ENCODE measurements at places on chromosomes 5 and 9.

- H3K27me3 ChIP-seq = no peaks in the 10 kb centered on the region
- no peak overlapping the region for H3K27ac ChIP-seq
- H3K4me3 ChIP-seq = no peak overlapping the region
Observed at GRCh38 chr5:94807985-94808384, 189.5 kb downstream of the SLF1 start.

DNA sequence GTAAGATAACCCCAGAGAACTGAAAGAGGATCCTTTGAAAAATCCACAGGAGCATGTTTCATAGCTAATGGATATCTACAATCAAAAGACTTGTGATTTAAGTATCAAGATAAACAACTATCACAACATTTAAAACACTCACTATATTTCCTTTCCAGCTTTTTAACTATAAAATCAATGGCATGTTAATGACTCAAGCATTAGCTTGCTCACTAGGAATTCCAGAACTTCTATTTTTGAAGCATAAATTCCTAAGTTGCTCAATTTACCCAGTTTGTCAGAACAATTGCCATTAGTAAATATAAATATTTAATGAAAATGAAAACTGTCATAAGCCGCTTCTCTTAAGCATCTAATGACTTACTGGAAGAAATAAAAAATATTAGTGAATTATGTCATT, 355.3 kb downstream of the PRELID2 start:
- no peak overlapping the region for H3K27ac ChIP-seq
- no peaks in the 10 kb centered on the region for H3K4me1 ChIP-seq
- H3K27me3 ChIP-seq = no peaks in the 10 kb centered on the region
- no peak overlapping the region for H3K4me3 ChIP-seq
- DNase-seq = no peak

GRCh38 chr5:81156732-81157131, 76.4 kb upstream of the CKMT2 start:
- no peaks in the 10 kb centered on the region for H3K4me1 ChIP-seq
- H3K4me3 ChIP-seq = no peak overlapping the region
- H3K36me3 ChIP-seq = peaks cover 26% of the 10 kb centered on the region
- no peak overlapping the region for H3K27ac ChIP-seq
- no peaks in the 10 kb centered on the region for H3K27me3 ChIP-seq

- no peaks in the 10 kb centered on the region for H3K27me3 ChIP-seq
- H3K4me3 ChIP-seq = peak overlapping the region; percentile 96
- DNase-seq = no peak
- peaks cover 20% of the 10 kb centered on the region for H3K36me3 ChIP-seq
Observed at GRCh38 chr5:109411149-109411514, 1.4 kb upstream of the PJA2 start.

DNA sequence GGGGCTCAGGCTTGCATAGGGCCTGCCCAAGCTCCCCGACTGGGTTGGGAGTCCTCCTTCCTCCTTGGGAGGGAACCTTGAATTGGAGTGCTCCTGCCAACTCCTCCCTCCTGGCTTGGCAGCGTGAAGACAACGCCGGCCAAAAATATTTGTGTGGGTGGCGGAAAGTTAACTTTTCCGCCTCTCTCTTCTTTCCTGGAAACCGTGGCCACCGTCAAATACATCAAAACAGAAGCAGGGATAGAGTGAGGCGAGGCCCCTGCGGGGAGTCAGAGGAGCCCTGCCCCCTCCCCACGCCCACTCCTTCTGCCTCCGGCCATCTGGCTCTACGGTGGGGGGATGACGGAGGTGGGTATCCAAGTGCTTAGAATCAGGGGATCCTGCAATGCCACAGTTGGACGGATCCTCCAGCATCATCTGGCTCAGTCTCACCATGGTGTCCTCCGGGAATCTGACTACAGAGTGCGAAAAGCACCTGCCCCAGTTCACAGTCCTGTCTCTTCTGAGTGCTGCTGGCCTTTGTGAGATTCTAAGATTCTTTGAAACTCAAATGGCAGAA, 25.2 kb upstream of the SYNPO start:
- H3K27ac ChIP-seq = no peak overlapping the region
- H3K4me3 ChIP-seq = no peak overlapping the region
- no peaks in the 10 kb centered on the region for H3K27me3 ChIP-seq
- H3K36me3 ChIP-seq = no peaks in the 10 kb centered on the region
- DNase-seq = no peak
- no peaks in the 10 kb centered on the region for H3K4me1 ChIP-seq

- no peaks in the 10 kb centered on the region for H3K27me3 ChIP-seq
- H3K4me1 ChIP-seq = no peaks in the 10 kb centered on the region
- no peak overlapping the region for H3K4me3 ChIP-seq
- no peak for DNase-seq
- H3K36me3 ChIP-seq = no peaks in the 10 kb centered on the region
- no peak overlapping the region for H3K27ac ChIP-seq
Observed at GRCh38 chr5:17819783-17820182, 185.5 kb downstream of the TAF11L14 start.

All from activated naive CD8-positive, alpha-beta T cell treated with anti-CD3 and anti-CD28 coated beads for 36 hours (primary cell).